ENCODE measurements at places on chromosomes 1 and 21.

DNA sequence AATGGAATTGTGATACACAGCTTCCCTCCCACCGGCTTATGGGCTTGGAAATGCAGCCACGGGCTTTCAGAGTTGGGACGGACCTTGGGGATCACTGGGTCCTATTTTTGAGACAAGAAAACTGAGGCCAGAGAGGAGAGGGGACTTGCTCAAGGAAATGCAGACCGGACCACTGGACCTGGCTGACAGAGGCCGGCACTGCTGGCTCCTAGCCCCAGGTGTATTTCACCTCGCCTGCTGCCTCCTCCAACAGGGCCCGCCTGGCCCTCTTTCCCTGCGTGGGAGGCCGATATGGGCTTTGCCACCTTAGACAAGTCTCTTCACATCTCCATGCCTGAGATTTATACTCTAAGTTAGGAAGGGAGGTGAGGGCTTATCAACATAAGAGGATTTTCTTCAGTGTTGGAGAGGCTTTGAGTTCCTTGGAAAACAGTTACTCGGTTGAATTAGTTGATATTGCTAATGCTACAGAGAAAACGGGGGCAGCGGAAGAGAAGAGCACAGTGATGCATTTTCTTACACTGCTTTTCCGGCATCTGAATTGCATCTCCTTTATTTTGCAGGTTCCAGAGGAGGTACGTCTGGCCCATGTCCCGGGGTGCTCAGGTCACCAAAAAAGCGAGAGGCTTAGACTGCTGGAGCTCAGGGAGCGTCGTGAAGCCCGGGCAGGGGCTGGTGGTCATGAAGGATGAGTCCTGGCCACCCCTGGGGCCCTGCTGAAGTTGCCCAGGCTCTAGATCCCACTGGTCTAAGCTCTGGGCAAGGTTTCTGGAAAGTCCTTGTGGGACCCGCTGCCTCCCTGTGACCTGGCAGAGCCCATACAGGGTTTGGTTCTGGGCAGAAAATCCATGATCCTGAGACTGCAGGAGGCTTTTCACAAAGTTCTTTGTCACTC, 44.7 kb downstream of the CAPN2 start:
- no peak for DNase-seq

- DNase-seq = no peak
Measured at GRCh38 chr1:56461158-56462127, 117.9 kb downstream of the PLPP3 start.

DNA sequence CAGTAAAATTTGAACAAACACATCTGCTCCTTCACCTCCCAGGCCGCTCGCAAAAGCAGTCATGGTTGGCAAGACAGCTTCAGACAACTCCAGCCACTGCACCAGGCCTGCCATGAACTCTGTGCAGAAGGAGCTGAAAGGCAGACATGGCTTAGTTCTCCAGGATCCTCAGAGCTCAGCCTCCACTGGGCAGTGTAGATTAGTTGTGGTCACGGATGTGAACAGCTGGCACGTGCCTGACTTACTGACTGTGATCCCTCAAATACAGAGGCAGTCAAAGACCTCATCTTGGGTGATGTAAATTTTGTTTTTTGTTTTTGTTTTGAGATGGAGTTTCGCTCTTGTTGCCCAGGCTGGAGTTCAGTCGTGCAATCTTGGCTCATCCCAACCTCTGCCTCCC, 28.4 kb downstream of the TMCO4 start:
- DNase-seq = no peak

GRCh38 chr1:24167008-24167407, 20.1 kb downstream of the IFNLR1 start:
- DNase-seq = no peak

- no peak for DNase-seq
Measured at GRCh38 chr1:68294367-68295066, 62.2 kb upstream of the WLS start.

- peak; percentile 34 for DNase-seq
Measured at GRCh38 chr1:48236716-48237470, 14.4 kb downstream of the SLC5A9 start.

- peak; percentile 62 for DNase-seq
Measured at GRCh38 chr1:12173631-12174121, 6.9 kb downstream of the TNFRSF1B start.

DNA sequence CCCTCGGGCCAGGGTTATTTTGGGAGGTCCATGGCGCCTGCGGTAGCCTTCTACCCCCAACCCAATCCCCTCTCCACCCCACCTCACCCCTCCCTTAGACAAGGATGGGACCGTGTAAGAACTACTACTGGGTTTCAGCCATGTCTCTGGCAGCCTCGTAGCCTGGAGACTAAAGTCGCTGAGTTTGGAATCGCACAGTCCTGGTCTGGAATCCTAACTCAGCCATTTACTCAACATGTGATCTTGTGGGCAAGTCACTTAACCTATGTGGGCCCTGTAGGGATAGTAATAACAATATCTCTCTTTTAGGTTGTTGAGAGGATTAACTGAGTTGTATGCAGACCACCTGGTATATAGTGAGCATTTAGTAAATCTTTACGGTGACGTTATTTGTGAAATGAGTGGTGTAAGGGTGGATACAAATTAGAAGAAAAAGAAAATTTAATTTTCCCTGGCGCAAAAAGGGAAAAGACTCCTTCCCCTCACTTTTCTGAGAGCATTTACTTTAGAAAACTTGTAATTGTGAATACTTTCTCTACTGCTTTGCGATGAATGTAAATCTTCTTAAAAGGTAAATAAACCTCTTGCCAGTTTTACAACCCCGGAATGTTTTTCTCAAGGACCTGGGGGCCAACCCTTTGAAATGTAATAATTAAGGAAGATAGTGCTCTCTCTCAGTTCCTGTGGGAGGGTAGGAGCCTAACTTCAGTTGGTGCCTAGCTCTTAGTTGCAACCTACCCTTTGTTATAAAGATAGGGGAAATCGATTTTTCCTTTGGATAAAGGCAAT, 615 bp upstream of the MRPS15 start:
- peak; percentile 10 for DNase-seq

DNA sequence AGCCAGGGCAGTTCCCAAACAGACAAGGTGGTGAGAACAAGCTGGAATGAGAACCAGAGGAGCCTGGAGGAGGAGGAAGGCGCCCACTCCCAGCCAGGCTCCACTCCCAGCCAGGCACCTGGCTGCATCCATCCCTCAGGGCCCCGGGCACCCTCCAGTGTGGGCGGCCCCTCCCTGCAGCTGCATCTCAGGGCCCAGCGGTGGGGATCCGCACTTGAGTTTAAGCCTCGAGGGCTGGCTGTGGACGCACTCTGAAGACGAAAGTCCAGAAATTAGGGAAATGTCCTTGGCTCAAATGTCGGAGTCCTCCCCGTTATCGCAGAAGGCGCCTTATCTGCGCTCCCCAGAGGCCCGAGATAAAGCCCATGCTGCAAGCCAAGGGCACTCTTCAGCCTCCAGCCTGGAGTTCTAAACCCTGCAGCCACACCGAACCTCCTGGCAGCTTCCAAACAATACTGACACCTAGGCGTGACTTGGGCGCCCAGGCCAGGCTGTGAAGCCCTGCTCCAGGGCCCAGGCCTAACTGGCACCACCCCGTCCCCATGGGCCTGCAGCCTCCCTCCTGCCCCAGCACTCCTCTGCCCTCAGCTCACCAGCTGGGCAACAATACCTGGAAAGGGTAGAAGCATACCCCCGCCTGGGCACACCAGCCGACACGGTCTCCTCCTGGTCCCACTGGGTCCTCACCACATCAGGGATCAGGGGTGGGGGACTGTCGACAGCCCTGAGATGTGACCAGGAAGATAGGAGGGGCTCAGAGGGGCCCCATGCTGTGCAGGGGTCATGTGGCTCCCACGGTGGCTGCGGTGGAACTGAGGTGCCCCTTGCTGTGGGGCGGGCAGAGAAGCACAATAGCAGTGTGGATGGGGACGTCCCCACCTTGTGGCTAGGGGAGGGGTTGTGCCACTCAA, 184.8 kb upstream of the VAMP3 start:
- no peak for DNase-seq

DNA sequence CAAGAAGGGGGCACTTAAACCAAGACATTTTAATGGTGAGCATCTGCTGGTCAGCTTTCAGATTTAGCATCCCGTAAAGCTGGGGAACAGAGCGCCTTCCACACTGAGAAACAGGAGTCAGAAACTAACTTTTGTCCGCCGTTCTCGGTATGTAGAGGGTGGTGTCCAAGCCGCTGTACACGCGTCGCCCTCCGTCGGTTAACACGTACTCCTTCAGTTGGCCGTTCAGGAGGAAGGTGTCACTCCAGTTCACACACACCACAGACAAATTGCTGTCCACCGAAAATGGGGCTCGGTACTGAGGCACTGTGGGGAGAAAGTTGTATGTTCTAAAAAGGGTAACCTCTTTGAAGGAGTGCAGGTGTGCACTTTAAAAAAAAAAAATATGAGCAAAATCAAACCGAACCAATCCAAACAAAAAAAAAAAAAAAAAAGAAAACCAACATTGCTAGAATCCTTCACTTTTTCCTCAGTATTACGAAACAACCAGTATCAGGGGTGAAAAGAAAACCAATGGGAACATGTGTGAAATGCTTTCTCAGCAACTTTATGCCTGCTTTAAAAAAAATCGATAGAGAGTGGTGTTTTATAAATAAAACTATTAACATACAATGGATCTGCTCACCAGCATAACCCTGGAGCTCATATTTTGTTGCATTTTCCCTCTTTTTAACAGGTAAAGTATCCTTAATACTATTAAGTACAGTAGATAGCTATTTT, 73.5 kb downstream of the KCTD3 start:
- no peak for DNase-seq

DNA sequence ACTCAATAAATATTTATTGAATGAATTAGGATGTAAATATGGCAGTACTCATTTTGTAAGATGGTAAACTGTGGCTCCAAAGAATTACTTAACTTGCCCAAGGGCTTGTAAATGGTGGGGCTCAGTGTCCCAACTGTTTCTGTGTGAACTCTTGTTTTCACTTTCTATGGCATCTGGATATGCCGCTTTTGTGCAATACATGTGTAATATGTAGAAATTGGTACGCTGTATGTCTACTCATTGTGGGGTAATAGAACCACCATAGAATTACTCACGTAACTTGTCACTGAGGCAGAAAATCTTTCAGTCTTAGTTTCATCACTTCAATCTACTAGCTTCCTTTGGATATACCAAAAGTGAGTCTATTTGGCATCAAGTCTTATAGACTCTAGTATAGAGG, 977 bp downstream of the PRPF3 start:
- peak; percentile 75 for DNase-seq

DNA sequence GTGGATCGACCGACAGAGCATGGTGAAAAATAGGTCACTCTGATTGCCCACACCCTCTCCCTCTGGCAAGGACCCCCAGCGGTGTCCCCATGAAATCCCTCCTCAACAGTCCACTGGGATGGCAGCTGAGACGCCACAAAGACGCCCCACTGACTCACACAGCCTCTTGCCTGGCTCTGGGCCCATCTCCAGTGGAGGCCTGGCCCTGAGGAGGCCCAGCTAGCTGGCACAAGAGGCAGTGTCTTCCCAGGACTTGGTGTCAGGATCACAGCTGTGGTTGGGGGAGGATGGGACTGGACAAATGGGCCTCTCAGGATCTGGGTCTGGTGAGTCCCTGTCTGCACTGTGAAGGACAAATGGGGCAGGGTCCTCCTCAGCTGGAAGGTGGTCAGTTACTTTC, 4.6 kb downstream of the ALX3 start:
- DNase-seq = no peak

- DNase-seq = no peak
Measured at GRCh38 chr1:21126324-21126723, 50.4 kb downstream of the EIF4G3 start.

- DNase-seq = no peak
Measured at GRCh38 chr1:70385477-70385876, 25.6 kb upstream of the CTH start.

GRCh38 chr1:225875044-225875815, 7.0 kb downstream of the TMEM63A start:
- DNase-seq = no peak

DNA sequence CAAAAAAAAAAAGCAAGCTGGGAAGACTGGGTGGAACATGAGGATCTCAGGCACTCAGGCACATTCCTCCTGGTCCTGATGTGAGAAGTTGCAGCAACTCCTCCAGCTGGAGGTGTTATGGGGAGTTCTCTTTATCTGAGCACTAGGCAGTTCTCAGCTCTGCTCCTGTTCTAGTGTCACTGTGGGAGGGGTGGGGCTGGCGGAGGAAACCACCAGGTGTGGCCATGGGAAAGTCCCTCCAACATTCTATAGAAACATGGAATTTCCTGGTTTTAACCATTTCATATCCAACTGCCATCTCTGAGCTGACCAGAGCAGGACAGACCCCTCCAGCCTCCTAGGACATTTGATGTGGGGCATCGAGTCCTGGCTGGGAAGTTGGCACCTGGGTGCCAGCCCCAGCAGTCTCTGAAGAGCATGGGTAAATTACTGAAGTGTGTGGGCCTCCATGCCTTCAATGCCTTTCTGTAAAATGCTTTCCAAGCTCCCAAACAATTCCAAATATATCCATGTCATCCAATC, 804 bp upstream of the IKBKE start:
- DNase-seq = no peak

- DNase-seq = peak; percentile 40
Measured at GRCh38 chr1:116751146-116751545, 3.1 kb upstream of the CD2 start.

DNA sequence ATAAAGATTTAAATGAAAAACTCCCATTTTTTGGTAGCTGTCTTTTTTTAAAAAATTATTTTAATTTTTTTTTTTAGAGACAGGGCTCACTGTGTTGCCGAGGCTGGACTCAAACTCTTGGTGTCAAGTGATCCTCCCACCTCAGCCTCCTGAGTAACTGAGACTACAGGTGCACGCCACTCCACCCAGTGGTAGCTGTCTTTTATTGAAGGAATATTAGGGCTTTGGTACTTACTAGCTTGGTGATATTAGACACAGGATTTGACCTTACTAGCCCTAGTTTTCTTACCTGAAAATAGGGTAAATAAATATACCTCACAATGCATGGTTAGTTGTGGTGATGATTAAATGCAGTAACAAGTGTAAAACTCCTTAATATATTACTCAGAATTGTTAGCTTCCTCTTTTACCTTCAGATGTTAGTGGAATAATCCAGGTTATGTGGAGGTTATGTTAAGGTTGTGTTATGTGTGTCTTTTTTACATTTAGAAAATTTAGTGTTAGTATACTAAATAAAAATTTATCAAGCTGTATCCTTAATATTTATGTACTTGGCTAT, 66.8 kb downstream of the PHACTR4 start:
- DNase-seq = no peak

- DNase-seq = no peak
Measured at GRCh38 chr1:199733125-199733524, 294.4 kb upstream of the NR5A2 start.

DNA sequence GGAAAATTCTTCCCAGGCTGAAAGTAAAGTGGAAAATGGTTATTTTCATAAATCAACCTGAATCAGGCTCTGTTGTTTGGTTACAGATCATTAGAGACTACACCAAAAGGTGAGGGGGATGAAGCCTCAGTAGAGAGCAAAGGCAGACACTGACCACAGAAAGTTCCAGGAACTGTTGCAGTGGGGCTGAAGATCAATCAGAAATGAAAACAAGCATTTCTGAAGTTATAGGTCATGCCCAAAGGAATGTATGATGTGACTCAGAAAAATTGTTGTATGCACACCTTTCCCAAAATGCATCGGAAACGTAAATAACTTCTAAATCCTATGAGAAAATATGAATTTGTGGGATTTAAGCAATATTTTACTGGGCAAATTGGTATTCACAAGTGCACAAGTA, 63.3 kb downstream of the FYB2 start:
- no peak for DNase-seq

Measured in inflammatory macrophage (primary cell).